ENCODE measurements at places on chromosomes 4 and X.

- ATAC-seq, result no peak
Measured at GRCh38 chr4:31702326-31702725, 982.2 kb downstream of the PCDH7 start.

DNA sequence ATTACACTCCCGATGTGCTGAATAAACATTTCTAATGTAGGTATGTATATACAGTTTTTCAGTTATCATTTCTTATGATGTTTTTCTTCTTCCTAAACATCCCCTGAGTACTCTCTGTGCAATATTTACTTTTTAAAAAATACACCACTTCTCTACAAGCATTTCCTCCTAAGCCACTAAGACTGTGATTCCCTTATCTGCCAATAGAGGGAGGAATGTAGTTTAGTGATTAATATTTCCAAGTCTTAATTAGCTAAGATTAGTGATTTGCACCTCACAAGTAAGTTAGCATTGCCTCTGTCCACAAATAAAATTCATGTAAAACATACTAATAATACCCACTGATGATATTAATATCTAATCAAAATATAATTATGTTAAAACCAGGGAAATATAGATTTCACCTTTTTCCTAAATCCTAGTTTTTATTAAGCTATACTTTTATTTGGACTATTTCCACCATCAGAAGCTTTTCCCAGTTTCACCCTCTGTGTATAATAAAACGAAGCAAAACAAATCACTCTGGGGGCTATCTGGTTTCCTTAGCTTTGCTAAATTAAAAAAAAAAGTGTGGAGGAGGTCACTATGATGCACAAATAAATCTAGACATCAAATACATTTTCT, 909.1 kb downstream of the FAT4 start:
- no peak for ATAC-seq

- ATAC-seq, result no peak
Measured at GRCh38 chrX:10634392-10635161, 14.2 kb upstream of the MID1 start.

DNA sequence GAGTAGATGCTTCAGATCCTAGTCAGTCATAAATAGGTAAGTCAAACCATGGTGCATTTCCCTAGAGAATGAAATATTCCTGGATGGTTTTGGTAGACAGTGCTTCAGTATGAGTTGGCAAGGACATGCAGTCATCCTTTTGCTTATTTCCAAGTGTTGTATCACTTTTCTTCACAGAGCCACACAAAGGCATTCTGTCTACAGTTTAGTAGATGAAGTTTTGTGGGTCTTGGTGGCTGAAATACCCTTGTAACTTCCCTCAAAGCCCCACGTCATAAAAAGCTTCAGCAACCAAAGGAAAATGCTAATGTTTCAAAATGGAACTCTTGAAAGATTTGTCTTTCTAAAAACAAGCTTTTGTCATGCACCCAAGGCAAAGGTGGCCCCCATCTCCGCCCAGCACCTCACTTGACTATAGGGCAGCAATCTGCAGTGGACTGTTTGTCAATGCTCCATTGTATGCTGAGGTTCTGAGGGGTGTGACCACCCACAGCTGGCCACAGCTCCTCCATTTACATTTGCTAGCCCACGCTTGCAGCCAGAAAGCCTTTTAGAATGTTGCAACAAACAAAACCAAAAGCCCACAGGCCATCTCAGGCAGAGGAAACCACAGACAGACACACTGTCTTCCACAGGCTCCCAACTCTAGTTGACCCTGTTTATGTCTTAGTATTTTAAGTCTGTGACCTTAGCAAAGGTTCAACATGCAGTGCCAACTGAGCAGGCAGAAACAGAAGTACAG, 87.1 kb upstream of the FAM9C start:
- no peak for ATAC-seq

DNA sequence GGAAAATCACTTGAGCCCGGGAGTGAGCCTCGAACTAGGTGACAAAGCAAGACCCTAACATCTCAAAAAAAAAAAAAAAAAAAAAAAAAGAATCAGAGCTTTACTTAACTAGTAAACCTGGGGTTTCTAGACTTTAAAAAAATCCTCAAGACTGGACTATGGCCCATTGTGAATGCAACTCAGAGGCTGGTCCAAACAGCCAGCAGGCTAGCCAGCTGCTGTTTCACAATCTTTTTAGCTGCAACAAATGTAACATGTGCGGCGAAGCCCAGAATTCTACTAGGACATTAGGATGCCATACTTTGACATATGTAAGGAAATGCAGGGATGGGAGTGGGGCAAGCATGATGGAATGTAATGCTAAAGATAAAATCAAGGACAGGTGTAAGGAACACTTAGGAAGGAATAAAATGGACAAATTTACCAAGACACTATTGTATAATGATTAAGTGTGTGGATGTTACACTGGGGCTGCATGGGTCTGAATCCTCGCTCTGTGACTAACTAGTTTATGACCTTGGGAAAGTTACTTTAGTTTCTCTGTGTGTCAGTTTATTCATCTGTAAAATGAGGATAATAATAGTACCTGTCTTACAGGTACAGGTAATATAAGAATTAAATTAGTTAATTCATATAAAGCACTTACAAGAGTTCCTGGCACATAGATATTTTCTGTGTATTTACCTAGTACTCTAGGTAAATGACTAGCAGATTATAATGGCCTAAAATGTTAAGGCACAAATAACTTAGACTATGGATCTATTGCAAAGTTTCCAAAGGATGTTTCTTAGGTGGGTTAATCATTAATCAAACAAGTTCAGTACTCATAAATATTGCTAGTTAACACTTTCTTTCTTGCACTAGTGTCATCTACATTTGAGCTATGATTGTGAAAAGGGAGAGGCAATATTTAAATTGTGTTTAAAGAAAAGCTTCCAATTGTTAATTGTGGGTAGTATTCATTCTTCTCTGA, 49.5 kb downstream of the HELQ start:
- no peak for ATAC-seq

GRCh38 chr4:10383417-10383816, 73.8 kb downstream of the ZNF518B start:
- ATAC-seq, result no peak

GRCh38 chr4:116664198-116664597, 421.2 kb downstream of the TRAM1L1 start:
- peak; percentile 20 for ATAC-seq

GRCh38 chr4:72505314-72505744, 63.7 kb downstream of the ADAMTS3 start:
- no peak for ATAC-seq

DNA sequence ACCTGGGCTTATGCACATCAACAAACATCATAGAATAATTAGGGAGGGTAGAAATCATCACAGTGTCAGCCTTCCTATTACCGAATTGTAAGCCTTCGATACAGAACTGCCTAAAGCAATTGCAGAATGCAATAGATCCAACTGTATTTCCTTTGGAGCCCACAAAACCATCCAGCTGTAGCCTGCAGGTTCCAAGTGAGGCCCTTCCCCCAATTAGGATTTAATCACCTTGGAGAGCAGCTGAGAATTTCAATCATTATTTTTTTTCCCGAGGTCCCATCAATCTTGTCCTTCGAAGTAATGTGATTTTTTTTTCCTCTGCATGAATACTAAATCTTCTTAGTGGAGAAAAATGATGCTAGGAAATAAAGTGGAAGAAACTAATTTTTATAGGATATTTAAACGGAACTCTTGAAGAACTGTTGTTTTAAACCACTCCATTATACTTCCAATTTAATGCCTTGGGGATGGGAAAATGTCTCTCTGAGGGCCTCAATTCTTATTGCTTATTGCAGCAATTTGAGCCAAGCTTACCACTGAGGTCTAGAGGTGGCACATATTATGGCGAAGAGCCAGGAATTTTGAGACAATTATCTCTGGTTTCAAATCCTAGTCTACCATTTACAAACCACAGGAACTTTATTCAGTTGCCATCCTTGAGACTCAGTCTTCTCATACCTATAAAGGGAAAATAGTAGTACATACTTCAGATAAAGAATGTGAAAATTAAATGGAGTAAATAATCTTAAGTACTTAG, 953.4 kb upstream of the IGFBP7 start:
- no peak for ATAC-seq

DNA sequence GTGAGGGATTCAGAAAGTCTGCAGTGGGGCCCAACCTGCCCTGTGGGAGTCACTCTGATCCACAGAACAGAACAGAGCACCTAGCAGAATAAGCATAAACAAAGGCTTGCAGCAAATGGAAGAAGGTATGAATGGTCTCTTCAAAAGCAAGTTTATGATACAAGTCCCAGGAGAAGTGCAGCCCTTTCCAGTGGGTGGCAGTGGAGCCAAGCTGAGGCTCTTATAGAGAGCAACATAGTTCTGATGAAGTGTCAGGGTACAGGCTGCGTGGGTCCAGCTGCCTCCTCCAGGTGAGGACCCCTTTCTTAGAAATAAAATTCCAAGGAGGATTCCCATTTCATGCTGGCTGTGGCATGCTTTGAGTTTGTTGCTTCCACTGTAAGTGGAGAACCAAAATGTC, 88.8 kb upstream of the PAK3 start:
- no peak for ATAC-seq

GRCh38 chr4:40937140-40937725, 187.5 kb downstream of the NSUN7 start:
- no peak for ATAC-seq

GRCh38 chrX:53048169-53049126, at the start of gene GPR173:
Gene GPR173 (plus strand): TSS chrX:53048789. CDS start chrX:53076622, 27,833 bp downstream.
- no peak for ATAC-seq

DNA sequence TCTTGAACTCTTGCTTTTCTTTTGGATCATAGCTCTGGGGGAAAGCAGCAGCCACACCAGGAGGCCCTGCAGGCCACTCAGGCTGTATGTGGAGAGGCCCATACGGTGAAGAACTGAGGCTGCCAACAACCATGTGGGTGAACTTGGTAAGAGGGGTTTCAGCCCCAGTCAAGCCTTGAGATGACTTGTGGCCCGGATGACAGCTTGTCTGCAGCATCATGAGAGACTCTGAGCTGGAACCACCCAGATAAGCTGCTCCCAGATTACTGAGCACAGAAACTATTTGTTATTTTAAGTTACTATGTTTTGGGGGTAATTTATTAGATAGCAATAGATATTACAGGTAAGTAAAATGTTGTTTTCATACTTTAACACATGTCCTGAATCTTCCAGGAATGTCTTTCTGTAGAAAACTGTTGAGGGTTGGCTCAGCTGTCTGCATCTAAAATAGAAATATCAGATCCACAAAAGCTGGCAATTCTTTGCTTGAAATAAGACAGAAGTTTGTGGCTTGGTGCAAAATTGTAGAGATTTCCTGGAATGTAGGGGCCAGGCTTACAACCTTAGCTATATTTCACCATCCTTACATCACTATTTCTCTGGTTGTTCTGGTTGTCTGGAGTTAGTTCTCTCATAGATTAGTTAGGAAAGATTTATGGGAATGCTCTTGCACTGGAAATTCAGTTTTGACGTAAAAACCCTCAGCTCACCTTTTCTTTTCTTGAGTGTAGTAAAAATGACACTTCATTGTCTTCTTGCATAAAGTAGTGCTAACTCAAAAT, 272.1 kb downstream of the RAPGEF2 start:
- ATAC-seq, result peak; percentile 27

DNA sequence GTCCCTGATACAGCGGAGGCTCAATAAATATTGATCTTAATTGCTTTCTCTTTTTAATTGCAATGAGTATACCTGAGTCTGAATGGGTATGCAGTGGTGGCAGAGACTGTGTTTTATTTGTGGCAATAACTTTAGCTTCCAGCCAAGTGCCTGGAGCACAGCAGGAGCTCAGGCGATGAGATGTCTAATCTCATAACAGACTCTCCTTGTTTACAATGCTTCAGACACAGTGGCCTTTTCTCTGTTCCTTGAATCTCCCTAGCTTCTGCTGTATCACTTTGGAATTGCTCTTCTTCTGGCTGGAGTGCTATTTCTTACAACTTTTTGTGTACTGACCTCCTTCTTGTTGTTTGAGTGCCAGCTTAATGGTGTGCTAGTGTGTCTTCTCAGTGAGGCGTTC, 91.5 kb upstream of the UNC5C start:
- ATAC-seq, result no peak

DNA sequence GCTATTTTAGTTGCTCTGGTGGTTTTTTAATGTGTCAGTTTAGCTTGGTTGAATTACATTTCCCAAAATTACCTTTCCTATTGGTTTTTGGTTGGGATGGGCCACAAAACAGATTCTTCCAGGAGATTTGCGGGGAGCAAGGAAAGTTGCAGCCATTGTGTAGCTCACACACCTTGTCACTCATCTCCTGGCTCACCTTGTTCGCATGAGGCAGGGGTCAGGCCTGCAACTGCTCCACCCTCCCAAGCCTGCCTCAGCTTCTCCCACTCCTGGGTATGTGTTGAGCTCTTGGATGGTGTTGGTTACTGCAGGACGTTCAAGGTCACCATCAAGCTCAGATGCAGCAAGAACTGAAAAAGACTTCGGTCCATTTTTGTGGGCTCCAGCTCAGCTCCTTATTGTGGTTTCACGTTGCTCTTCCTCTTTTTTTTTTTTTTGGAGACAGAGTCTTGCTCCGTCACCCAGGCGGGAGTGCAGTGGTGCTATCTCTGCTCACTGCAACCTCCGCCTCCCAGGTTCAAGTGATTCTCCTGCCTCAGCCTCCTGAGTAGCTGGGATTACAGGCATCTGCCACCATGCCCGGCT, 95.6 kb upstream of the METTL14 start:
- ATAC-seq, result no peak

GRCh38 chr4:155722336-155722735, 36.5 kb upstream of the GUCY1B1 start:
- no peak for ATAC-seq

DNA sequence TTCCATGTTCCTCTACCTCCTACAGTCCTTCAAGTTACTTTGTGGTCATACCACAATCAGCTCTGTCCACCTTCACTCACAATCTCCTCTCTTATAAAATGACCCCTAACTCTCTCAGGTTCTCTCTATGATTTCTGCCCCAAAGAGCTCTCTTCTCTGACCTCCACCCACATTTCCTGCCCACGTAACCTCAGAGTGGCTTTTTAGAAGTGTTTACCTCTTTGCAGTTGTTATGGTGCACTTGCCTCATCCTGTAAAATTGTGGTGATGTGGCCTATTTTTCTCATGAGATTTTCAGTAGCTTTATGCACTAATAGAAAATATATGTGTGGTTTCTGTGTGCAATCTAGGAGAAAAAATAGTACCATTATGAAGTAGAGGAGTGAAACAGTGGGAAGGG, 215.8 kb downstream of the PACRGL start:
- no peak for ATAC-seq

GRCh38 chr4:67573193-67573592, 14.7 kb downstream of the STAP1 start:
- ATAC-seq, result peak; percentile 42

GRCh38 chr4:24800325-24800895, 5.0 kb downstream of the SOD3 start:
- no peak for ATAC-seq

GRCh38 chr4:91170768-91171167, 1043.6 kb downstream of the CCSER1 start:
- ATAC-seq, result no peak

GRCh38 chr4:81632581-81633299, 161.0 kb upstream of the RASGEF1B start:
- no peak for ATAC-seq

DNA sequence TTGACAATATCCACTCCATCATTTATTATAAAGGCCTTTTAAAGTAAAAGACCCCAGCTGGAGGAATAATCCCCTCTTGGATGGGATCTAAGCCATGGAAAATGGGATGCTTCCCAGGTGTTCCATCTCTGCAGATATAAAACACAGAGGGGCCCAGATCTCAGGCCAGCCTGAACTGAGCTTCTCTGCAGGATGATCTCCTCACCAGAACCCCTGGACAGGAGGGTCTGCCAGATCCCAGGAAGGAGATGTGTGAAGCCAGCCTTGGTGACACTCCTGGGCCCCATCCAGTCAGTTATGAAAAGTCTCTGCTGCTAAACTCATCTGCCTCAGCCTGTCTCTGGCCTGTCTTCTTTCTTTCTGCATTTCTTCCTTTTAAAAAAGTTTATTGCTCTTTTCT, 56.7 kb downstream of the HTRA3 start:
- no peak for ATAC-seq

- no peak for ATAC-seq
Measured at GRCh38 chr4:3361406-3361805, 68.6 kb downstream of the RGS12 start.
